ENCODE measurements at places on chromosomes 16 and 17.

DNA sequence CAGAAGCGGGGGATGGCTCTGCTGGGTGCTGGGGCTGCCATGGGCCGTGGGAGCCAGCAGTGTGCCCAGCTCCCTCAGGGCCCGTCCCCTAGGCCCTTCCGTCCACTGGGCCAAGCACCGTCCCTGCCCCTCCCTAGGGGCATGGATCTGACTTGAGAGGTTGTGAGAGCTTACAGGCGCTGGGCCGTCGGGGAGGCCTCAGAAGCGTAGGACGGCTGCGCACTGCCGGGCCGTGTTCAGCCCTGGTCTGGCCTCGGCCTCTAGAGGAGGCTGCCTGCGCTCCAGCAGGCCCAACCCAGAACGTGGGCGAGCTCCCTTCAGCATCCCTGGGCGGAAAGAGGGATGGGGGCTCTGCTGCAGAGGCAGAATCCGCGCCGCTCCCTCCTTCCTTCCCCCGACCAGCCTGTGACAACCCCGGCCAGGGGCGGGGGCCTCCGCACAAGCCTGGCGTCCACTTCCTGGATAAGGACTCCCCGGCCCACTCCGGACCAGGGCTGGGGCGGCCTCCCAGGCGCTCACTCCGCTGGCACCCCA, 685 bp upstream of the MPG start:
- DNase-seq: no peak

- no peak for DNase-seq
Measured at GRCh38 chr16:80319181-80319580, 221.6 kb upstream of the DYNLRB2 start.

DNA sequence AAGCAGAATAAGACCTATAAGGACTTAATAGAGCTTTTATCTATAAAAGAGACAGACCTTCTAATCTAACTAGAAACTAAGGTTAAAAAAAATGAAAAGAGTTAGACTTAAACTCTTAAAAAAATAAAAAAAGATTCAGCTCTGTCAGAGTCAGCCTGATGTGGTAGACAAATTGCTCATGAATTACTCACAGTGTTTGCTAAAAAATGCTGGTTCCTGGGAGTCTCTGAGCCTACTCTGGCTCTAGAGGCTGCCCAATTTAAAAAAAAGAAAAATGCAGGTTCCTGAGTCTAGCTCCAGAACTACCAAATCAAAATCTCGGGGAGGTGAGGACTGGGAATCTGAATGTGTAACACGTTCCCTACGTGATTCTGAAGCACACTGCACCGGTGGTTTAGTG, 18.1 kb downstream of the SOST start:
- no peak for DNase-seq

DNA sequence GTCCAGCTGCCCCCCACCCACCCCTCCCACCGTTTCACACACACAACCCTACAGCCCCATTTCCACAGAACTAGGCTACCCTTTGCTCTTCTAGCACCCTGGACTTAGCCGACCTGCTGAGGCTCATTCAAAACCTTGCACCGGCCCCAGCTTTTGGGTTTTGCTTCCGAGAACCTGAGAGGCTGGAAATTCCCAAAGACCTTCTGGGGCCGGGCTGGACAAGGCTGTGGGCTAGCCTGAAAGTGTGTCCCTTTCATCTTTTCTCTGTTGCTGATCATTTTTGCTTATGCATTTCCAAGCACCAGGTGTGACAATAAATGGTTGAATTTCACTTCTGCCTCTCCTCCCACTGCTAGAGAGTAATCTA, 139.0 kb downstream of the DNAH9 start:
- DNase-seq: no peak

DNA sequence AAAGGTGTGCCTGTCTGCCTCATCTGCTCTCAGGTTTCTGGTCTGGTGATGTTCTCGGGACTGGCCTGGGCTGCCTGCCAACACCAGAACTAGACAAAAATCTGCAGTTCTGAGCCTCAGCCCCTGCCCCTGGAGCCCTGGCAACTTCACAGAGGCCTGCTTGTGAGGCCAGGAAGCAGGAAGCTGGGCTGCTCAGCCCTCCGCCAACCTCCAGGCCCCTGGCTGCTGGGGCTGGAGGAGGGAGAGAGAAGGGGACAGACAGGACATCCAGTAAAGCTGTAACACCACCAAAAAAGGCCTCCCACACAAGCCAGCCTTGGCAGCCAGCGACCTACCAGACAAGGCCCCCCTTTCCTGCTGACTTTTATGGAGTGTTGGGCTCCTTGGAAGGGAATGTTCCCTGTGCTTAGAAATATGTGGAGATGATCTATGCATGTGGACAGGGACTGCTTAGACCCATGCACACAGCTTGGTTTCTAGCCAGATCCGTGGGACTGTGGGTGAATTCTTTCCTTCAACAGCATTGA, 157.6 kb downstream of the XYLT1 start:
- no peak for DNase-seq

GRCh38 chr17:41326173-41327145, 10.9 kb upstream of the KRTAP17-1 start:
- no peak for DNase-seq

DNA sequence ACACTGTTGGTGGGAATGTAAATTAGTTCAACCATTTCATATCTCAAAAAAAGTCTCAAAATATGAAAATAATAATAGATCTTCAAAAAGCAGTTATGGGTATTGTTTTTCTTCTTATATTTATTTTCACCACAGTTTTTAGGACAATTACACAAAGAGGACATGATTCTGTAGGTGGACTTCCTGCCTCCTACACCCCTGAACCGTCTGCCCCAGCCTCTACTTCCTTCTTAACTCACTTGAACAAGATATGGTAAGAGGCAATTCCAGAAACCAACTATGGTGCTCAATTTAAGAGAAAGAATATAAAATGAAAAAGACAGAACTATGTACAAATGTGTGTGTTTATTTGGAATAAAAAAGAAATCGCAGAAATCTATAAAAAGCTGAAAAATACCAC, 74.1 kb upstream of the MON1B start:
- no peak for DNase-seq

DNA sequence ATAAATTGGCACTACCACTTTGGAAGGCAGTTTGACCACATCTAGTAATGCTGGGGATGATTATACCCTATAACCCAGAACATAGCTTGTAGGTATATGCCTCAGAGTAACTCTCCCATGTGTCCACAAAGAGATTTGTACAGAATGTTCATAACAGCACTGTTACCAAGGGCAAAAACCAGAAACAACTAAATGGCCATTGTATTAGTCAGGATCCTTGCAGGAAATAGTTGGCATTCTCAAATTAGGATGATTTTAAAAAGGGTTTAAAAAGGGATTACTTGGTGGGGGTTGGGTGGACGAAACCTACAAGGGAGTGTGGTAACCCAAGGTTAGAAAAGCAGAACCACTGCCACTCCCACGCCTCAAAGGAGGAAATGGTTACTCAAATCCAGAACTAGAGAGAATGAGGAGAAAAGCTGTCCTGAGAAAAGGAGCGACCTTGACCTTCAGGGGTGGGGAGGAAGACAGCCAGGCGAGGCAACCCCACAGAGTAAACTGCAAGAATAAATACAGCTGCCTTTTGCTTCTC, 2.1 kb downstream of the CPPED1 start:
- DNase-seq: no peak

DNA sequence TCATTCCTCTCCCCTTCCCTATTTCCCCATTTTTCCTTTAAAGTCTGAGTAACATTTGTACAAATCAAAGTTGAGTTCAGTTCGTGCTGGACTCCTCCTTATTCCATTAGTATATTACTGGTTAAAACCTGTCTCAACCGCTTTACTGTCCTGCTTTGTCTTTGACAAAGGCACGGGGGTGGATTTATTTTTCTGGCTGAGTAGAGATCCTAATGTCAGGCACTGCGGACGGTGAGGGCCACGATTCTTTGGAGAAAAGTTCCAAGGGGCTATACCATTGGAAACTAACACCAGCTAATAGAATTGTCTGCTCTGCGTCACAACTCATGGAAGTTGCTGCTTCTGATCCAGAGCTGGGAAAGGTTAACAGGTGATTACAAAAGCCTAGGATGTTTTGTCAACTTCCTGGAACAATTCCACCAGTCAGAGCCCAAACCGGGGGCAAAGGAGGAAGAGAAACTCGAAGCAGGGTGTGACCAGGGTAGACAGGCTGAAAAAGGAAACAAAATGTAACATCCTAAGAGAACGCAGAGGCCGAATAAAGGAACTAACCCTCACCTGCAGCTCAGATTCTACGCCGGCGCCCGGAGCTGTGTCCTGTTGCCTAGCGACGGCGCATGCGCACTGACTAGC, 12.4 kb downstream of the TAT start:
- DNase-seq: no peak

GRCh38 chr16:75238132-75238852, 13.1 kb downstream of the BCAR1 start:
- DNase-seq: peak; percentile 74

- DNase-seq: no peak
Measured at GRCh38 chr16:734208-734980, 6.4 kb downstream of the CIAO3 start.

- DNase-seq: no peak
Measured at GRCh38 chr16:1188432-1189189, 35.7 kb downstream of the CACNA1H start.

GRCh38 chr16:72783716-72784318, 264.1 kb downstream of the ZFHX3 start:
- no peak for DNase-seq

GRCh38 chr16:57747496-57747895, 11.9 kb downstream of the KATNB1 start:
- no peak for DNase-seq

DNA sequence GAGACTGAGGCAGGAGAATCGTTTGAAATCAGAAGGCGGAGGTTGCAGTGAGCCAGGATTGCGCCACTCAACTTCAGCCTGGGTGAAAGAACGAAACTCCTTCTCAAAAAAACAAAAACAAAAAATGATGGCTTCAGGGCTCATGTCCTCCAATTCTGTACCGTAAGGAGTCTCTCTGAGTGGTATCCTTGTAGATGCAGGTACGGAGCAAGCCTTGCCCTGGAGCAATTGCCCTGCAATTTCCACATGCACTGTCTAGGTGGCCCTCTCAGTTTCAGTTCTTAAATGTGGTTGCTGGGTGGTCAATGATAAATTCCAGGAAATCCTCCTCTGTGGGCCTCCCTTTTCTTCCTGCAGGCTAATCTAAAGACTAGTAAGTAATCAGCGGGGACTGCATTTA, 10.6 kb downstream of the TMEM238L start:
- no peak for DNase-seq

DNA sequence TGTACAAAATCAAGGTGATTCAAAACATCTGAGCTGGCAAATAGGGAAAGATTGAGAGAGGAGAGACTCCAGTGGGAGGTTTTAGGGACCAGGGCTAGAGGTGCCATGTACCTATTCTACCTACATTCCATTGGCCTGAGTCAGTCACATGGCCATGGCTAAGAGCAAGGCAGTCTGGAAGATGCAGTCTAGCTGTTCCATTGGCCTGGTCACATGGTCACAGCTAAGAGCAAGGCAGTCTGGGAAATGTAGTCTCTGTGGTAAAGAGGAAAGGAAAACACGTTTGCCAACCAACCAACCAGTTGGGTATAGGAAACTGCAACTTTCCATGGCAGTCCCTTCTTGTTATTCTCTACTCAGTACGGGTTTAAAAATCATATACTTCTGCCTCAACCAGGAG, 369.1 kb downstream of the XYLT1 start:
- DNase-seq: peak; percentile 39

Data from NCI-H2171 (cell line).